NCI-H1092 treated with DMSO at 0.1 percent for 48 hours (cell line): ENCODE measurements at places on chromosomes 3 and 15.
A peak's percentile ranks its signal among the peaks of the same experiment; 100 is the strongest.

DNA sequence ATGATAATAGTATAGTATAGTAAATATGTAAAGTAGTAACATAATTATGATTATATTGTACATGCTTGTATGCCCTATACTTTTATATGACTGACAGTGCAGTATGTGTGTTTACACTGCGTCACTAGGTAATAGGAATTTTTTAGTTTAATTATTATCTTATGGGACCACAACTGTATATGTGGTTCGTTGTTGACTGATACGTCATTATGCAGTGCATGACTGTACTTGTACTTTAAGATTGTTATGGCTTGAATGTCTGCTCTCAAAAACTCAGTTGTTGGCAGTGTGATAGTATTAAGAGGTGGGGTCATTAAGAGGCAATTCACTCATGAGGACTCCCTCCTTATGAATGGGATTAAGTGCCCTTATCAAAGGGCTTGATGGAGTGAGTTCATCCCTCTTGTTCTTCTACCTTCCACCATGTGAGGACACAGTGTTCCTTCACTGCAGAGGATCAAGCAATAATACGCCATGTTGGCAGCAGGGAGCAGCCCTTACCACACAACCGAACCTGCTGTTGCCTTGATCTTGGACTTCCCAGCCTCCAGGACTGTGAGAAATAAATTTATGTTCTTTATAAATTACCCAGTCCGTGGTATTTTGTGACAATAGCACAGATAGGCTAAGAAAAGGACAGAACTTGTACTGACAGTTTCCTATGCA lies 152.2 kb downstream of the NEK11 start:
- DNase-seq, result no peak

- peak; percentile 2 for DNase-seq
Observed at GRCh38 chr15:67512140-67512539, 8.8 kb upstream of the C15orf61 start.

DNA sequence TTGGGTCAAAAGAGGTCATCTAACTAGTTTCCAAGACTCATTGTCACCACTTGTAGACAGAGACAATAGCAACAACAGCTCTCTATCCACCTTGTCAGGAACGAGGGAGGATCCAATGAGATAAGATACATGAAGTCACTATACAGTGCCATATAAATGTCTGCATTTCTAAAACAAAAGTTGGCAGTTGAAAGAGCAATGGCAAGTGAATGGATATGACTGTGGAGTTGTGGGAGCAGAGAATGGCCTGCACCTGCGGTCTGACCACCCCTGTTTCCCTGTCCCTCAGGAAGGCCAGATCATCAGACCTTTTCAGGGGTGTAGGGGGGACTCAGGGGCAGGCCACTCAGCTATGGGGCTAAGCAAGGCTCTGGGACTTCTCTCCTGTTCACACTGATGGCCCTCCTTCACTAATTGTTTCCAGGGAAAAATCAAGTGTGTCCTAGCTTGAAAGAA lies 40.7 kb upstream of the PSMD6 start:
- no peak for DNase-seq

GRCh38 chr3:71062037-71062932 lies 521.2 kb downstream of the FOXP1 start:
- DNase-seq, result no peak

DNA sequence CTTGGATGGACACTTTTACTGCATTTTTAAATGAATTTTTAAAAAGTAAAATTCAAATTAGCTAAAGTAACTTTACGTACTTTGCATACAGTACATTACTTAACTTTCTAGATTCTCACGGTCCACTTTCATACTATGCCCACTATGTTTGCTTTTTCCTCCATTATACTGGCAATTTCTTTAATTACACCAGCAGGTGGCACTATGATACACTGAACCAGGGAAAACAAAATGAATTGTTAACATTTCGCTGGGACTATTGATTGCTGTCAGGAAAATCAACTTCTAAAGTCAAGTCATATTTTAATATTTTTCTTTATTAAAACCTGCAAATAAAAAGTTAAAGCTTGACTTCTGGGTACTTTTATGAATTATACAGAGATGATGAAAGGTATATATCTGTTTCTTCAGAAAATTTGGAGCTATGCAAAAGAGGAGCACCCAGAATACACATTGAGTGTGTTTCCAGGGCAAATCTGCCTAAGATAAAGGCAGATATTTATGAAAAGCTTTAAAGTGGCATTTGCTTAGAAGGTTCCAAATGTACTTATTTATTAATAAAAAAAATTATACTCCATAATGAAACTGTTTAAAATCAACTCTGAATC lies 21.8 kb upstream of the POU1F1 start:
- DNase-seq, result peak; percentile 34

- DNase-seq, result no peak
Observed at GRCh38 chr15:76172782-76173181, 113.0 kb downstream of the TMEM266 start.

DNA sequence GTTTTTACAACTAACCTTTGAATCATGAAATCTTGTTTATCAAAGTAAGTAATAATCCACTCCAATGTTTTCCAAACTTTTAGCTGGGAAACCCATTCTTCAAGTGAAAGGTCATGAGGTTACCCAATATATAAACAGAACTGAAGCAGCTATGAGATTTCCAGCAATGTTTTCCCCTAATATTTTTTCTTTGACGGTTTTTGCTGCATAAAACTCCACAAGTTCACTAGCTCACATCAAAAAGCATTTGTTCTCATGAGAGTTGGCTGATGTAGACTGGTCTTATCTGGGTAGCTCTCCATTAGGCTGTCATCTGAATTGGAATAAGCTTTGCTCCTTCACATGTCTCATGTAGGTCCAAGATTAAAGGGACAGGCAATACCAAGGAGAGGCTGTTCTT lies 241.2 kb upstream of the LRRC3B start:
- DNase-seq, result no peak

DNA sequence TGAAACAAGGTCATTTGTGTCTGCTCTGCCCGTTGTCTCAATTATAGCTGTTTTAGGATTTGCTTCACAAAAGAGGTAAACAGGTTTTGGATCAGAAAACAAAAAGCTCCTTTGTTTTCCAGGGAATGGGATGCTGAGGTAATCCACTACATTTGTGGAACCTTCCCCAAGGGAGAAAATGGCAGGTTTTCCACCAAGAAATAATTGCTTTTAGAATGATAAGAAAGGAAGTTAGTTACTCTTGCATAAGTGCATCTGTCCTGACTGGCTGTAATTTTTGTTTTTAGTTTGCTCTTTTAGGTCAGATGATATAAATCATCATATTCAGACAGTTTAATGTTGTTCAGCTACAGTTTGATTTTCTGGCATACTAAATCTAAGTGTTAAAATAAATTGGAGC lies 198.5 kb upstream of the COL8A1 start:
- DNase-seq, result no peak

GRCh38 chr3:159761369-159761768 lies 227.3 kb upstream of the IL12A start:
- DNase-seq, result no peak

DNA sequence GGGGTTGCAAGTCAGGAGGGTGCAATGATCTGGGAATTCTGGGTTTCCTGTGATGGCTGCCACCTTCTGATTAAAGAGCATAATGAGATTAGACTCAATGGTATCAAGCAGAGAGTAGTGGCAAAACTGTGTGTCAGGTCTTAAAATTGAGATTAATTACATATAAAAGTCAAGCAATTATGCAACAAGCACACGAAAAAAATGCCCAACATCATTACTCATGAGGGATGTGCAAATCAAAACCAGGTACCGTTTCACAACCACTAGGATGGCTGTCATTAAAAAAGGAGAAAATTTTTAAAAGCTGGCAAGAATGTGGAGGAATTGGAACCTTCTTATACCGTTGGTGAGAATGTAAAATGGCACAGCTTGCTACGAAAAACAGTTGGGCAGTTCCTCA lies 205.0 kb downstream of the OSBPL10 start:
- DNase-seq, result no peak

DNA sequence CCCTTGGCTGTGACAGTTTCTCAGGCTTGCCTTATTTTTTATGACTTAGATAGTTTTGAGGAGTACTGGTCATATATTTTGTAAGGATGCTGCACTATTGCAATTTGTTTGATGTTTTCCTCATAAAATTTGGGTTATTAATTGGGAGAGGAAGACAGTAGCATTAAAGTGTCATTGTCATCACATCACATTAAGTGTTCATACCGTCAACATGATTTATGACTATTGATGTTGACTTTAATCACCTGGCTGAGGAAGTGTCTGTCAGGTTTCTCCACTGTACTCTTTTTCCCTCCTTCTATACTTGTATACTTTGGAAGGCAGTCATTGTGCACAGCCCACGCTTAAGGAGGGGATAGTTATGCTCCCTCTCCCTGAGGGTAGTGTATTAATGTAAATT lies 26.9 kb downstream of the TRIM69 start:
- no peak for DNase-seq

GRCh38 chr3:195774917-195775316 lies 36.8 kb downstream of the MUC4 start:
- peak; percentile 47 for DNase-seq

DNA sequence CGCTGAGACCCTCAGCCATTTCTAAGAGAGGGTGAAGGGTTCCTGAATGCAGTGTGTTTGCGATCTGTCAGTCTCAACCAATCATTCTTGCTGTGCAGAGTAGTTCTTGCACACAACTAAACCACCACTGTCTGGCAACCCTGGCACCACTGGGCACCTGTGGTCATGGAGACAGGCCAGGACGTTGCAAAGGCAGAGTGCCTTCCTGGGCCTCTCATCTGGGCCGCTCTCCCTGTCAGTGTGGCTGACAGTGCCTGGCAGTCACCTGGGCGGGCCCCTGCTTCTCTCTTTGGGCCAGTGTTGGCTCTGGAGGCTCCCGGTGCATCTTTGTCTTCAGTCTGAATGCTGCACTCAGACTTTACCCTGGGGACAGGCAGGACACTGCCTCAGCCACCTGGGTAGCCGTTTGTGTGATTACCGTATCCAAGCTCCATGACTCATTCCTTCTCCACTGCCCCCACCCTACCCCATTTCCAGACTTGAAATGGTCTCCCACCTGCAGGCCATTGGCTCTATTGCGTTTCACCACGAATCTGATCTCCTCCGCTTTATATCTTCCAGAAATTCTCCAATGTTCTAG lies 104.6 kb upstream of the KLF13 start:
- DNase-seq, result no peak

GRCh38 chr3:38739396-38739689 lies 76.7 kb downstream of the SCN10A start:
- DNase-seq, result no peak

DNA sequence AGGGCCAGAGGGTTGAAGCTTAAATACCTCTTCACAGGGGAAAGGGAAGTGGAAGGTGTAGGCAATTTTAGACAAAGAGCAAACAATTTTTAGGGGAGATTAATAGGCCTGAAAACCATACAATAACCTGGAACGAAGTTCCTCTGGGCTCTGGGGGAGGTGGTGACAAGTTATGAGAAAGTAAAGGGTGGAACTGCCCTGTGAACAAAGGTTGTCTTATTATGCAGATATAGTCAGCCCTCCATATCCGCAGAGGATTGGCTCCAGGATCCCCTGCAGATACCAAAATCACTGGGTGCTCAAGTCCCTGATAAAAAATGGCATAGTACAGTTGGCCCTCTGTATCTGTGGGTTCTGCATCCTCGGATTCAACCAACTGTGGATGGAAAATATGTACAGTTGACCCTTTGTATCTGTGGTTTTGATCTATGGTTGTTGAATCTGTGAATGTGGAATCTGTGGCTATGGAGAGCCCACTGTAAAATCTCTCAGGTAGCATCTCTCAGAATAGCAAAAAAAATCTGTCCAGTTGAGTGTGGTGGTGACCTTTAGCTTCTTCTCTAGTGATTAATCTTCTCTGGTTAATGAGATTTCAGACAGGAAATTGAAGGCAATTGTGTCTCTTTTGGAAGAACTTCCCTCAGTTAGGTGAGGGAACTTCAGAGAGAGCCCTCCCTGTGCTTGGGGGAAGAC lies 40.2 kb downstream of the CLEC3B start:
- no peak for DNase-seq

- no peak for DNase-seq
Observed at GRCh38 chr15:67133026-67133425, 67.6 kb downstream of the SMAD3 start.

GRCh38 chr15:58738046-58738707 lies 11.3 kb downstream of the ADAM10 start:
- DNase-seq, result no peak

- DNase-seq, result peak; percentile 51
Observed at GRCh38 chr3:53842436-53843194, 3.6 kb downstream of the CHDH start.

- no peak for DNase-seq
Observed at GRCh38 chr15:29046281-29046810, 160.6 kb downstream of the APBA2 start.

DNA sequence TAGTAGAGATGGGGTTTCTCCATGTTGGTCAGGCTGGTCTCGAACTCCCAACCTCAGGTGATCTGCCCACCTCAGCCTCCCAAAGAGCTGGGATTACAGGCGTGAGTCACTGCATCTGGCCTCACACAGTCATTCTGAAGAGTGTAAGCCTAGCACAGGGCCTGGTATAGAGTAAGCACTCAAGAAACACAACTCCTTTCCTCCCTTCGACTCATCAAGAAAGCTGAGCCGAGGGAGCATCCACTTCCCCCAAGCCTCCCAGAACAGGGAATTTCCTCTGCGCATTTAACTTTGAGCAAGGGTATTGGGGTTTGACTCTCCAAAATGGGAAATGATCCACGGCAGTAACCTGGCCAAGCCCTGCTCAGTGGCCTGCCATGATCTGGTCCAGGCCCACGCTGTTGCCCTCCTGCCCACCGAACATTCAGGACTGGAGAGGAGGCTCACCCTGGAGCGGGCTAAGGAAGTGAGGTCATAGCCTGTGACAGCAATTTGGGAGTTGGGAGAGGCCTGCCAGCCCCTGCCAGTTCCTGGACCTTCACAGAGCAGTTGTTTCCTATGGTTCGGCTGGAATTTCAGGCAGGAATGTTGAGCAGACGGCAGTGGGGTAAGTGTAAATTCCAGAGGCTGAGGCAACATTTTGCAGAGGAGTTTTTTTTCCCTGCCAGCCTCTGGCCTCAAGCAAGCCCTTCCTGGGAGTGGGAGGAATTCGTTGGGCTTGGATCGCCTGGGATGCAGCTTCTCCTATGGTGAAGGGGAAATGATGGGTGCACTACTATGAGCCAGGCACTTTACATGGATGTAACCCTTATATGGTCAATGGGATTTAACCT lies 21.2 kb upstream of the SMAD3 start:
- no peak for DNase-seq

GRCh38 chr15:100801256-100801900 lies 78.3 kb upstream of the ALDH1A3 start:
- DNase-seq, result no peak

GRCh38 chr3:134708671-134709070 lies 57.8 kb upstream of the KY start:
- DNase-seq, result no peak

- DNase-seq, result peak; percentile 69
Observed at GRCh38 chr3:127535901-127536829, 54.4 kb downstream of the TPRA1 start.
